ENCODE measurements at places on chromosomes 7 and 10.

DNA sequence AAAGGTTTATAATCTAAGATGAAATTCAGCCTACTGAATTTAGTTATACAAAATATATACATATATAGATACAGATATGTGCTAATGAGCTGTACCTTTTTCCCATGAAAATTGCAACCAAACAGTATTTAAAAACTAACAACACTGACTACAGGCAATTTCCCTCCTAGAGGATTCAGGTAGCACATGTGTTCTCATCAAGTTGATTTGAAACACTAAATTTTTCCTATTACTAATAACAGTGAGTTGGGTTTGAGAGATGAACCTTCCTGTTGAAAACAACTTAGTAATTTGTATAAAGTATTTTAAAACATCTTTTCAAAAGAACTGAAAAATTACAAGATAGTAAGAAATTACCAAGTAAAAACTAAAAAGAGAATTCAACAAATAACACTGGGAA, 51.5 kb downstream of the COA1 start:
- DNase-seq, result no peak

DNA sequence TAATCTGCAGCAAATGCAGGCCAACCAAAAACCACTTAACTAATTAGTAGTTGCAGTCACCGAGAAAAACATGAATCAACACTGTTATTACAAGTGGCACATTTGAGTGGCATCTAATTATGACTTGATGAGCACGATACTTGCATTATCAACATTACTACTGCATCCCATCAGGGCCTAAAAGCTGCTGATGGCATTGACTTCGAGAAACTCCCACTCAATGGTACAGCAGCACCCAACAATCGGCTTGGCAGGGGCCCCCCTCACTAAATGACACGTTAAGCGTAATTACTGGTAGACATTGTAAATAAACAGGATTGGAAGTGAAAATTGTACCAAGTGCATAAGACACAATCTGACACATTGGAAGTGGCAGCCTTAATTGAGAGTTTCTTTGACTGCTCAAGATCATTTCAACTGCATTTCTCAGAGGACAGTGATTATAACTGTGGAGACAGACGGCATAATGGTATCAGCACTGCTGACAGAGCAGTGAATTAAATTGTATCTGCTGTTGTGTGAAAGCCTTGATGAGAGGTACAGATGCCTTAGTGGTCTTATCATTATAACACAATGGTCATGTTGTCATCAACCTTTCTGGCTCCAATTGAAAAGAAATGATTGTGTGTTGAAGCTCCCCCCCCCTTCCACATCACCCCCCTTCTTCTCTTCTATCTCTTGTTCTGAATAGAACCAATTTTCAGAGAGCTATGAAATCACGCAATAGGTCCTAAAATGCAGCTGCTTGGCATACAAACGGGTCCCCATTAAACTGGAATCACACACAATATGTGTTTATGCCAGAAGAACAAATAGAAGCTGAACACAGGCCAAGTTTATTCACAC, 43.4 kb downstream of the SHTN1 start:
- peak; percentile 70 for DNase-seq

- DNase-seq, result no peak
These were observed 56.9 kb upstream of the PPP1R3C start for GRCh38 chr10:91689731-91690168.

DNA sequence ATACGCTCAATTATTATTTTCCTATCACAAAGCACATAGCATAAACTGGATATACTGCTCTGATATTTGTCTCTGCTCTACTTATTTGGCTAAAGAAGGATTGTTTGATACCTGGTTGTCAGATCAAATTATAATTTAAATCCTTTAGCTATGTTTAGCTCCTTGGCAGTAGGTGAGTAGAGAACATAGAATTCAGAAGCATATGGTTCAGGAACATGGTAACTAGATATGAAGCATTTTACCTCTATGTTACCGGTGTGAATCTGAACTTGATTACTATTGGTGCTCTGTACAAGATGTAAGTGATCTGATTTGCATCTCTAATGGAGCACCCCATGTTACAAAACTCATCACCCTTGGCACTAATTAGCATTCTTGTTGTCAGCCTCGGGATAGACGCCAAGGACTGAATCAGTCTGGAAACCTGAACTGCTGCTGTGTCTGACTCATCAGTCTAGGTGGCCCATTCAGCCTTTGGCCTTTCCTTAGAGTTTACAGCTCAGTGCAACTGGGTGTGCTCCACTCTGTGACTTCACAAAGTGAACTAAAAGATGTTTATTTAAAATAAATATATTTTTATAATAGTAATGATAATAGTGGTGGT, 12.3 kb upstream of the MYPN start:
- no peak for DNase-seq

- DNase-seq, result no peak
These were observed 181.3 kb downstream of the RTKN2 start for GRCh38 chr10:62087329-62087728.

DNA sequence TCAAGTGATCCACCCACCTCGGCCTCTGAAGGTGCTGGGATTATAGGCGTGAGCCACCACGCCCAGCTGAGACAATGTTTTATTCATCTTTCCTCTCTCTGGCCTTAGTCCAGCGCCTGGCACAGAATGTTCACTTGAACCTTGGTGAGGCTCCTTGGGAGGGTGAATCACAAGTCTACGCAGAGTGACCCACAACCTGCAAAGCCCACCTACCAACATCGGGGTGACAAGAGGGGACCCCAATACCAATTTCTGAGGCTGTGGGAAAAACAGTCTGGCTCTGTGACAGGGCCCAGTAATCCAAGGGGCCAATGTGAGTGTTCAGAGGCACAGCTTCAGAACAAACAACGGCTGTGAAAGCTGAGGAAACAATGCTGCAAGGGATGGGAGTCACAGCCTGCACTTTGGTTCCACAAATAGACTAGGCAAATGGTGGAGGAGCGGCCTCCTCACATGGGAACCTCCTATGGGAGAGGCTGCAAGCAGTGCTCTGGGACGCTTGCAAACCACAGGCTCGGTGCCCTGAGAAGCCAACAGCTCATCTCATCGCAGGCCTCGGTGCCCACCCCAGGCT, 5.6 kb upstream of the MALSU1 start:
- DNase-seq, result no peak

GRCh38 chr7:35420656-35421055, 166.8 kb upstream of the TBX20 start:
- no peak for DNase-seq

DNA sequence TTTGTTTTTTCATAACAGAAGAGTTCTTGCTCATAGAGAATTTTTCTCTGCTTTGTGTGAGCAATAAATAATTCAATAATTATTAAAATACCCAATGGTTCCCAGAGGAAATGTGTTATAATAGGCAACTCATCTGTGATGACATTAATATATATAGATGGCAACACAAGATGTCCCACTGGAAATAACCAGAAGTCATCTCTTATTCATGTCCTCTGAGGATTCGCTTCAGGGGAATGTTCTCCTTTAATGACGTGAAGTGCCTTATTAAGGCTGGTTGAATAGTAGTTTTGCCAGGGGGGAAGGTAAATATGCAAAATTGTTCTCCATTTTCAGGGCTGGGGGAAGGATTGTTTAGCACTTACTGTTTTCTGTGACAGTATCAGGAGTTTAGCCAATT, 3.1 kb downstream of the SLC39A12 start:
- DNase-seq, result no peak

GRCh38 chr7:127146746-127147536, 105.8 kb downstream of the GRM8 start:
- DNase-seq, result no peak

- DNase-seq, result no peak
These were observed 185.3 kb downstream of the DIP2C start for GRCh38 chr10:504121-504611.
